ENCODE measurements at places on chromosomes 4 and X.

DNA sequence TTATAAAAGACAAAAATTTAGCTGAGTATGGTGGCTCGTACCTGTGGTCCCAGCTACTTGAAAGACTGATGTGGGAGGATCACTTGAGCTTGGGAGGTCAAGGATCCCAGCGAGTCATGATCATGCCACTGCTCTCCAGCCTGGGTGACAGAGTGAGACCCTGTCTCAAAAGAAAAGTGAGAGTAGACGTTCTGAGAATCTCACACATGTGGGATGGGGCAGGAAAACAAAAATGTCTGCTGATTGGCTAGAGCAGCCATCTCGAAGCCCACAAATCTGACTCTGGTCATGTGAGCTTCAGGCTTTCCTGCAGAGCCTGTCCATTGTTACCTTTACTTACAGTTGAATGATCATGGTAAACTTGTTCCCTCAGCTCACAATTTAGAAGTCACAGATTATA, 23.1 kb upstream of the SLC9A7 start:
- DNase-seq, result no peak

DNA sequence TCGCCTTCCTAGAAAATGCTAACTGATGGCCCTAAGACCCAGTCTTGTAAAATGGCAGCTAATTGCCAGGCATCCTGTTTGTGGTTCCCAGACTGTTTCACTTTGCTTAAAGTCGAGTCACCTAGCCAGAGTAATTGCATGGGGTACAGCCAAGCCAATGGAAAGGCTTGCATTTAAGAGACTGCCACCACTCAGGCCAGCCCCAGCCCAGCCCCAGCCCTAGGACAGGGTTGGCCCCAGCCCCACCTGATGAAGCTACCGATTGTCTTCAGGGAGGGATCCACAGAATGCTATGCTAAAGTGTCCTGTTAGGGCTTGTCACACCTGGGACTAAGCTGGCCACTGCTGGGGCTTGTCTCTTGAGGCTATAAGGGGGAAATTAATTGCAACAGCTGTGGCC, 194.6 kb upstream of the KLF3 start:
- no peak for DNase-seq

GRCh38 chr4:143473334-143474126, 40.0 kb upstream of the SMARCA5 start:
- DNase-seq, result no peak

DNA sequence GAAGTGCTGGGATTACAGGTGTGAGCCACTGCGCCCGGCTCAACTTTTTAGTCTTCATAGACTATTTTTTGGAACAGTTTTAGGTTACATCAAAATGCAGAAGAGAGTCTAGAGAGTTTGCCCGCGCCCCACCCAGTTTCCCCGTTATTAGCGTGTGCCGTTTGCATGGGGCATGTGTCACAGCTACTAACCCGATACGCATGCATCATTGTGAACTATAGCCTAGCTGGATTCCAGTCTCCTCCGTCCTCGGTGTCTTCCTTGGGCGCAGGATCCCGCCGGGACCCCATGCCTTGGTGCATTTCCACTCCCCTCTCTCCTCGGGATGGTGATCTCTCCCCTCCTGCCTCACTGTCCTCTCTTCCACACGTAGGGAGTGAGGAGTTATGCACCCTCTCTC, 85.5 kb upstream of the ADRA2C start:
- no peak for DNase-seq

DNA sequence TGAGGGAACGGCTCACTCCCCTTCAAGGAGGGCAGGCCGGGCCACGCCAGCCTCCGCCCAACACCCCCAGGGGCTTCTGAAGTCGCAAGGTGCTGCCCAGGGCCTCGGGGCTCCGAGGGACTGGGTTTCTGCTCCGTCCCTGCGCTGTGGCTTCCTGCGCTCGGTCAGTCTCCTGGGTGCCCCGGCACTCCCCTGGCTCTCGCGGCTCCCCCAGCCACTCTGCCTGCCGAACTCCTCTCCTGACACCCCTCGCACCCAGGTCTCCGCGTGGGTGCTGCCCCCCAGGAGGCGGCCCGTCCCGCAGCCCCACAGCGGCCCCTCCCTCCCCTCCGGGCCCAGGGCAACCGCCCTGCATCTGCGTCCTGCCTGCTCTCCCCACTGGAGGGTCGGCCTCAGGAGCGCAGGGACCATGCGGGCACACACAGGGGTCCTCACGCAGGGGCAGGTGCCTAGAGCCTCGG, 151.9 kb downstream of the AFAP1 start:
- no peak for DNase-seq

- DNase-seq, result no peak
Measured at GRCh38 chr4:89324671-89325070, 17.1 kb upstream of the GPRIN3 start.

- DNase-seq, result no peak
Measured at GRCh38 chr4:125780164-125780563, 465.4 kb downstream of the FAT4 start.

GRCh38 chr4:7234355-7235029, 42.2 kb downstream of the SORCS2 start:
- no peak for DNase-seq

DNA sequence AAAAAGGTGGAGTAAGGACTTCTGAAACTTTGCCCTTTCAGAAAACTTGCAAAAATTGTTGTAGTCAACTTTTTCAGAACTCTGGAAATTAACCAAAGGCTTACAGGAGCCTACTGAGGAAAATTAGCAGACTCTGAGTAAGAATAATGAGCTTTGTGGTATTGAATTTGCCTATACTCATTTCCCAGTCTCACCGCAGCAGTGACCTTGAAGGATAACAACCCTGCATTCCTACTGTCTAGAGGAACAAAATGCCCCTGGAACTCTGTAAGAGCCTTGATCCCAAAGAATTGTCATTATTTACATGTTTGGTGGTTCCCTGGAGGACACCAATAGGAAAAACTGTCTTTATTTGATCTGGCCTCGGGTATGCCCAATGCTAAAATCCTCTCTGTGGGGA, 57.9 kb downstream of the MND1 start:
- DNase-seq, result no peak

DNA sequence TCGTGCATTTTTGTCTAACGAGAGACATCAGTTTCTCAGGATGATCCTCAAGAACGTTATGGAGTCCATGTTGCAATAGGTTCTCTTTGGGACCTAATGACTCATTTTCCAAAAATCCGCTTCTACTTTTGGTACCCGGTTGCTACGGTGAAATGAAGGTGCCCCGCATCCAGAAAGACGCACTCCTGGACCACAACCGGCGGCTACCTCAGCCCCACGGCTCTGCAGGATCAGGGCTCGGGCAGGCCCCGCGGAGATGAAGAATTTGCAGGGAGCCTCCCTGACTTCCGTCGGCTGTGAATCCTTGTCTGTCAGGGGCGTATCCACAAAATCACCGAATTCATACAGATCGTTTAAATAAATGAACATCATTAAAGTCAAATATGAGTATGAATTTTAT, 15.6 kb downstream of the GTPBP6 start:
- no peak for DNase-seq

- no peak for DNase-seq
Measured at GRCh38 chr4:99317354-99317753, 3.8 kb downstream of the ADH1B start.

DNA sequence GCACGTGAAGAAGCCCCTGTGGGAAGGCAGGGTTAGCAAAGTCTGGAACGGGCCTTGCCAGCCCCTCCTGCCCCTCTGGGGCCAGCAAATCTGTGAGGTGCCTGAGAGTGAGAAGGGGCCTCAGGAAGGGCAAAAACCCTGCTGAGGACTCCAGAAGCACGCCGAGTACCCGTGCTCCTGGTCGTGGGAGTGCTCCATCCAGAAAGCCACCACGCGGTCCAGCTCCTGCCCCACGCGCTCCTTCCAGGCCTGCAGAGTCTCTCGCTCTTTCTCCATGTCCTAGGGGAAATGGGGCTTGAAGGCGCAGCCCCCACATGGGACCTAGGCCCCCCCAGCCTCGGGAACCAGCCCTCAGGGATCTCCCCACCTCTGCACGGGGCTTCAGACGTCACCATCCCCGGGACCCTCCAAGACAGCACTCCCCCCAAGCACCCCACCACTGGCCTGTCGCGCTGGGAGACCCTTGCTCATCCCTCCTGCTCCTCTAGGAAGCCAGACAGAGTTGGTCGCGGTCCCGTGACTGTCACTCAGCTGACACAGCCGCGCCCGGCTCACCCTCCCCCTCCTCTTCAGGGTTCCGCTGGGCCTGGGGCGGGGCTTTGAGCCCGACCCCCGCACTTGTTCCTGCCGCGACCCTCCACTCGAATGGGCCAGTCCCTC, at the start of gene RENBP:
Gene RENBP, minus strand, starts transcription at position 504 of the 660 bp plus-strand sequence. Its CDS starts 33 bp downstream, at position 471.
- DNase-seq, result no peak

GRCh38 chr4:89765528-89765927, 71.4 kb downstream of the SNCA start:
- DNase-seq, result no peak

GRCh38 chrX:115372152-115372551, 82.6 kb downstream of the LUZP4 start:
- no peak for DNase-seq

- DNase-seq, result no peak
Measured at GRCh38 chr4:7703688-7704087, 236.0 kb downstream of the AFAP1 start.

DNA sequence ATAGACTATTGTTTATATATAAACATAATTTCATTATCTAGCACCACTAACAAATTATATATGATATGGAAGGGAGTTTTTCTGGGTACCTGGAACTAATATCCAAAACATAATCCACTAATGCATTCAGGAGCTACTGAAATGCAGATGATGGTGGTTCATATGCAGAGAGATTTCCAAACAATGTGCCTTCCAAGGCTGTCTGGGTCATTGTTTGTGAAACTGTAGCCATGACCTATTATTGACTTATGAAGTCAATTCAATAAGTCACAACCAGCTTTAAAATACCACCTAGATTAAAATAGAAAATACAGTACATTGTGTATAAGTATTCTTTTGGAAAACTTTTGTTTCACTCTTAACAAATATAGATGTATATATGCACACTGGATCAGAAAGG, 237.0 kb upstream of the PRPS2 start:
- no peak for DNase-seq

- DNase-seq, result no peak
Measured at GRCh38 chrX:10483191-10483831, 137.1 kb downstream of the MID1 start.

DNA sequence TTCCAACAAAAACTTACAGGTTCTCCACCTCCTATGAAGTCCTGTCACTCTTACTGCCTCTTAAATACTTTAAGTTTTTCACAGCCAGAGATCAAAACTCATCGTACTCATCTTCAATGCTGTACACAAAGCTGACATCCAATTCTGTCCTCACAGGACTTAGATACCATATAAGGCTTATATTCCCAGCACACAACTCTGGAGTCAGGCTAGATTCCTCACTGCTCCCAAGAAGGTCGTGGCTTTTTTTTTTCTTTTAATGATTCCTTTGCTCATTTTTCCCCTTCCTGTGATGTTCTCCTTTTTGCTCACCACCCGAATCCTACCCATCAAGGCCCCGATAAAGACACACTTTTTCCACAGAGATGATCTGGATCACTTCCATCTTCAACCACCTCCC, 914 bp downstream of the TRAPPC2 start:
- no peak for DNase-seq

DNA sequence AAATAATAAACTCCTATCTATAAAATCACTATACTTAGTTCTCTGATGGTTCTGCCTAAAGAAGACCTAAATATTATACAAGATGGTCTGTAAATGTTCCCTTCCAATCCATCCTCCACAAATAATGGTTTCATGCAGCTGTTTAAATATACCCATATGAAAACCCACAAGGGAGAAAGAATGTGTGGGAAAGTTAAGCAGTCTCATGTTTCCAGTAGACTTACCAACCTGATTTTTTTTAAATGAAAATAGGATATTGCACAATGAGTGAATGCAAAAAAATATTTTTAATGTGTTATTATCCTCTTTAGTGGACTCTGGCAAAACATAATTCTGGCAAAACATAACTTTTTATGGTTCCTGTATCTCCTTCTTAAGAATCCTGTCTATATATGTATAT, 23.3 kb downstream of the CAMK2D start:
- no peak for DNase-seq

DNA sequence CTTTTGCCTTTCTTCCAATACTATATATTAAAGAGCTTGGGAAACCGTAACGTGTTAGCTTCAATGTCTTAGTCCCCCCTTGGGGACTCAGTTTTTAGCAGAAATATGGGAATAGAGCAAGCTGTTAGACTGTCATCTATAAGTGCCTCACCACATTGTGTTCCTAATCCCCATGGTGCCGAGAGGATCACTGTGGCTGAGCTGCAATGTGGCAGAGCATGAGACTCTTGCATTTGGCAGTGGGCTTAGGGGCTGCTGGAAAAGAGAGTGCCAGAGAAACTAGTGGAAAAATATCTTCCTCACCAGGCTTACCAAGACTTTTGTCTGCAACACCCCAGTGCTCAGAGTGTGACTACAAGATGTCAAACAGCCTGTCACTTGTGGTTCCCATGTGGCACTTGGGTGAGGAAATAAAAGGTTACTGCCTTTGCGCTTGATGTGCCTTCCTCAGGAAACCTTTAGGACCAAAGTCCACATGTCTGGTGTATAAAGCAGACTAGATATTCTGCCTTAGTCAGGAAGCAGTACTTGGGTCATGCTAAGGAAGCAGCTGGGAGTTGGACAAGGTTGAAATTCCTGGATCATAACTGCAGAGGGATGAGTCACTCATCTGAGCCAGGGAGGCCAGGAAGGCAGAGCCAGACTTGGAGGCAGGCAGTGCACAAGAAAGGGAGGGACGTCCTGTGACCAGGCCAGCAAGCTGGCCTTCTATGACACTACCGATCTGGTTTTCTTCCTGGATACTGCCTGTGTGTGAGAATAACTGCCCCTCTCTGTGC, 9.7 kb upstream of the MAGEA4 start:
- no peak for DNase-seq

DNA sequence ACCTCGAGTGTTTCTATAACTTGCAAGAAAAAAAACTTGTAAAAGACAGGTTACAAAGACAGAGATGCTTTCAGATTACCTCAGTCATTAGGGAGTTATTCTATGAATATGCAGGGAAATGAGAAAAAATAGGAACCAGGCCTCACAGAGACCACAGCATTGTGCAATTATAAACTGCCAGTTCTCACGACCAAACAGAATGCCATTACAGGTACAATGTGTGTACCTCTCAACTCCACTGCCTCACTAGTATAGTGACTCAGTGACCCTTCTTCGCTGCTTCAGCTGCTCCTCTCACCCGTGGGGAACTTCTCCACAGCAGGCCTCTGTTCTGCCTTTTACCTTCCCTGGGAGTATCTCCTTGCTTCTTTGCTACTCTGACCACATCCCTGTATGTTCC, 2.3 kb upstream of the HTATSF1 start:
- no peak for DNase-seq

- no peak for DNase-seq
Measured at GRCh38 chr4:183607894-183608293, 51.1 kb downstream of the RWDD4 start.

DNA sequence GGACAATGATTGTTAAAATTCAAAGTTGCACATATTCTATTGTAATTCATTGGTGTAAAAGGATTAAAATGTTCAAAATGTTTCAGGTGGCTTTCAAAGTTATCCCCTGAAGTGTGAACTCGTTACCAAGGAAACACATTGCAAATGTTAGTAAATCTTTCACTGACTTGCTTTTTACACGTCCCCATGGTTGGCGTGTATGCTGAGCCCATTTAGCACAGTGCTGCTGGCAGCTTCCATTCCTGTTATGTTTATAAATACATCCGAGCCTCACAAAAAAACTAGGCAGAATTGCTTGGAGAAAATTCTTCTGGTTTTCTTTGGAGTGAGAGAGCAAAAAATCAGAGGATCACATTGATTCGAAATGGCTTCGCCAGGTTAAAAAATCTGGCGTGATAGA, 105.9 kb upstream of the HPGD start:
- DNase-seq, result no peak

GRCh38 chrX:19852014-19853005, 35.1 kb downstream of the SH3KBP1 start:
- no peak for DNase-seq

GRCh38 chrX:132200976-132201375, 18.3 kb downstream of the RAP2C start:
- DNase-seq, result no peak

Measured in activated T-helper 1 cell treated with anti-CD3 and anti-CD28 coated beads, Interleukin-2, amount 50 U/mL, for 16 hours (primary cell).